ENCODE measurements at places on chromosomes 7 and 10.

DNA sequence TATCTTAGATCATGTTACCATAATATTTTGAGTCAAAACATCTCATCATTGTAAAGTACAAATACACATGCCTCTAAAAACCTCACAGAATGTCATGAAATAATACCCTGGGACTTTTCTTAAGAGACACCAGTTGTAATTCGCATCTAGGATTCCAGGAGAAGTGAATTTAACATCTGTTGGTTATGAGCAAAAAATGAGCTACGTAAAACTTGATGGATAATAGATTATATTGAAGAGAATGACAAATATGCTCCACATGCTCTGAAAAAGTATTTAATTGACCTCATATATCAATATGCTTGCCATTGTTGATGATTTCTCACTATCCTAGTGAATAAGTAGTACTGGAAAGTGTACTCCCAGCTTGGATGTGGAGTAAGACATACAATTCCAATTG, 227.0 kb downstream of the BBS9 start:
- no peak for DNase-seq

DNA sequence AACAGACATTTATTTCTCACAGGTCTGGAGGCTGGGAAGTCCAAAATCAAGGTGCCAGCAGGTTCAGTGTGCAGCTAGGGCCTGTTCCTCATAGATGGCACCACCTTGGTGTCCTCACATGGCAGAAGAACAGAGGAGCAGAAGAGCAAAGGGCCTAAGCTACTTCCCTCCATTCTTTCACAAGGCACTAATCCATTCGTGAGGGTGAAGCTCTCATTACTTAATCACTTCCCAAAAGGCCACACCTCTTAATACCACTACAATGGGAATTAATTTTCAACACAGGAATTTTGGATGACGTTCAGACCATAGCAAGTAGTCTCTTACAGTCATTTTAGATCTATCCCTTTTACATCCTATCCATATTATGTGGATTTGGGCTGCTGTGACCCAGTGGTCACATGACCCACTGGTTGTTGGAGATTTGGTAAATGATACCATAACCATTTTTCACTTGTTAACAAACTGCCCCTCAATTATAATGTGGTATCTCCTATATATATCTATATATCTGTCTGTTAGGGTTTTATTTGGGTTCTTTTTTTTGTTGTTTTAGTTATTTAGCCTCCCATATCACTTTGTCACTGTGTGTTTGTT, 63.4 kb downstream of the BBS9 start:
- DNase-seq, result no peak

DNA sequence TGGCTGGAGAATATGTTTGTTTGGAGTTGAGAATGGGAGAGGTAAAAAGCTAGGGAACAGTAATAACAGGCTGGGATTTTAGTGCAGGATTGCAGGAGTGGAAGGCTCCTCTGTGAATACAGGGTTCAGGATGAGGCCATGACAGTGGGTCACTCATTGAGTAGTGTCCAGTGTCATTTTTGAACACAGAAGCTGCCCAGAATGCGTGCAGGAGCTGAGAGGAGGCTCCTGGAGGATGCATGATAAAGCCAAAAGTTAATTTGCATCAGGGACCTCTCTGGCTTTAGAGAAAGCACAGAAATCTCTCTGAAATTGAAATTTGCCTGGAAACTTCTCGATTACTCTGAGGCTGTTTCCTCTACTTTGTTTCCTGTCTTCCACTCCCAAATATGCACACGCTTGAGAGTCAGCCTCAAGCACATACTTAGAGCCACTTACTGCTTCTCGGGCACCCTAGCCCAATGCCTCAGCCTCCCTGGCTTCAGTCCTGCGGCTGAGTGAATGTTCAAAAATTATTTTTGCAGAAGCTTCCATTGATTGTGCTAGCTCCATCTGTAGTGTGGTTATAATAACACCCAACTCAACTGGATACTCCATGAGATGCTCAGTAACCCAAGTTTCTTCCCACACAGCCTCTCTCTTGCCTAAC, 1.8 kb upstream of the GALNT17 start:
- no peak for DNase-seq

DNA sequence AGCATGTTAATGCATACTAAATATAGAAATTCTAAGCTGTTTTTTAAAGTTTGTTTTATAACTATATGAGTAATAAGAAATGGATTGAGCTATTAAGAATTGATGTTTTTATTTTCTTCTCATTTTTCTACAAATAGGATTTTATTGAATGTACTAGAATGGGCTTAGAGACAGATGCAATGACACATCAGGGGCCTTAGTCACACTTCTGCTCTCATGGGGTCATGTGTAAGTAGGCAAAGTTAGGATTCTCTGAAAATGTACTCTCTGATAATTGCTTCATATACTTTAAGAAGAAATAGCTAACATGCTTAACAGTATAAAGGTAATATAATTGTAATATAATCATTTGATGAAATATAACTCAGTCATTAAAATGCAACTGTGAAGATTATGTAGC, 154.6 kb downstream of the ZNF438 start:
- DNase-seq, result no peak

DNA sequence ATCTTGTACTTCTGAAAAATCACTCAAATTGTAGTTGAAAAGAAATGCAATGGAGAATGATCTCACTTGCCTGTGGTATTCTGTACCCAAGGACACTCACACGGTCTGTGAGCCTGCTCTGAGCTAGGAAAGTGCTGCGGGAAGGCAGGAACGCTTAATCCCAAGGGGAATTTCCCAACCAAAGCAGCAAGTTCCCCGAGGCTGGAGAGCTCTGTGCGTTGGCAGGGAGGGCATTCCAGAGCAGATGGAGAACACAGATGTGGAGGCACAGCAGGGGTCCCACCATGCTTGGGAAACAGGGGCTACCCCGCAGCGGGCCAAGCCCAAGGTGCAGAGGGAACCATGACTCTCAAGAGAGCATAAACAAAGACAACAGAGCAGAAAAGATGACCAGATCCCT, 13.6 kb downstream of the SVIL start:
- no peak for DNase-seq

DNA sequence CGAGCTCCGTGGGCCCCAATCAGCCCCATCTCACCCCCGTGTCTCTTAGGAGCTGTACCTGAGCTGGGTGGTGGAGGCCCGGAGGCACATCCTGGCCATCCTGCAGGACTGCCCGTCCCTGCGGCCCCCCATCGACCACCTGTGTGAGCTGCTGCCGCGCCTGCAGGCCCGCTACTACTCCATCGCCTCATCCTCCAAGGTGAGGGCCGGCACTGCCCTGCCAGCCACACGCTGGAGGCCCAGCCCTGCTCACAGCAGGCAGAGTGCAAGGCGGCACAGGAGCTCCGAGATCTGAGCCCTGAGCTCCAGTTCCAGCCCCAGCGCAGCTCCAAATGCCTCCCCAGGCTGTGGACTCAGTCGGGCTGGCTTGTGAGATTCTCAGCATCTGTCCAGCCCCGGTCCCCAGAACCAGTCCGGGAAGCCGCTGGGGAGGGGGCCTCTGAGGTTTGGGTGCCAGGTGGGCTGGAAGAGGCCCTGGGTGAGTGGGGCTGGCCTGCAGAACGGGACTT, 9.3 kb downstream of the TMEM120A start:
- peak; percentile 43 for DNase-seq

DNA sequence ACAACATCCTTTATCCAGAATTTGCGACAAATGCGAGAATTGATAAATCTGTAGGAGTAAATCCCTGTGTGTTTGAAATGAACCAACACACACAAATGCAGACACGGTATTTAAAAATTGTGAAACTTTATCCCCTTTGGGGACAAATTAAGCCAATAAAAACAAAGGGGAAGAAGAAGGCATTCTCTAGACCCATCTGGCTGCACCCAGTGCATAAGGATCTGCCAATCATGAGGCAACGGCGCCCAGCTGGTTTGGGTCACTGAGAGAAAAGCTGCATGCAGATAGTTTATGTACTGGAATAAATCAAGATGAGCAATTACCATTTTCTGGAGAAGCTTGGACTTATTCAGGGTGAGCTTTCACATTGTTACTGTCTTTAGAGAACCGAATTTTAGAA, 45.7 kb downstream of the VAX1 start:
- DNase-seq, result no peak

GRCh38 chr7:151025924-151026671, 1.8 kb upstream of the ATG9B start:
- no peak for DNase-seq

- no peak for DNase-seq
These were observed 5.2 kb downstream of the CALN1 start for GRCh38 chr7:72406820-72407403.

DNA sequence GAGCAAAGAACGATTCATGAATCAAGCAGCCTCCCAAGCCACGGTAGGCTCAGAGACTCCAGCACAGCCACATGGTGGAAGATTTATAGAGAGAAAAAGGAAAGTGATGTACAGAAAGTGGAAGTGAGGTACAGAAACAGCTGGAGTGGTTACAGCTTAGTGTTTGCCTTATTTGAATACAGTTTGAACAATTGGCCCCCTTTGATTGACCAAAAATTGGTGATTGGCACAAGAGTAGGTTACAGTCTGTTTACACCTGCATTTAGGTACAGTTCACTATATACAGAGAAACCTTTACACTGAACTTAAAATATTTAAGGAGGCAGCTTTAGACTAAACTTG, 136.4 kb upstream of the ASAH2 start:
- no peak for DNase-seq

DNA sequence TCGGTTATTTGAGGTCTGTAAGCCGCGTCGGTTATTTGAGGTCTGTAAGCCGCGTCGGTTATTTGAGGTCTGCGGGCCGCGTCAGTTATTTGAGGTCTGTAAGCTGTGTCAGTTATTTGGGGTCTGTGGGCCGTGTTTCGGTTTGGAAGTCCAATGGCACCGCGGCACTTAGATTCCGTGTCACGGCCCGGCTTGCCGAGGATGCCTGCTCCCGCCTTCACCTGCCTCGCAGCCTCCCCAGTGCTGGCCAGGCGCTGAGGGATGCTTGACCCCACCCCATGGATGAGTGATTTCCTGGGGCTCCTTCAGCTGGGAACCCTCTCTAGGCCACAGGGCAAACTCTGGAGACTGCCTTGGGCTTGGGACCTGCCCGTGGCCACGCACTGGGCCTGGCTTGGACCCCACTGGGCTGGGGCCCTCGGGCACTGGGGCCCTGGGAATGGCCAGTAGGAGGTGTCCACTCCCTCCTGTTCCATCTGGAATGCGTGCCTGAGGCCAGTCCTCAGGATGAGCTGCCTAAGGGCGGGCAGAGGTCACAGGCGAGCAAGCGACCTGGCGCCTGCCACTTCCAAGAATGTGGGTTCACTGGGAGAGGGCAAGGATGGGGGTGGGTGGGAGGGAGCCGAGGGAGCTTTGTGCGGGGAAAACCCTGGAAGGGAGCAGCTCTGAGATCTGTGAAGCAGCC, 25.6 kb downstream of the ADGRA1 start:
- no peak for DNase-seq

- no peak for DNase-seq
These were observed 154.5 kb downstream of the SLC25A13 start for GRCh38 chr7:96167424-96167823.

DNA sequence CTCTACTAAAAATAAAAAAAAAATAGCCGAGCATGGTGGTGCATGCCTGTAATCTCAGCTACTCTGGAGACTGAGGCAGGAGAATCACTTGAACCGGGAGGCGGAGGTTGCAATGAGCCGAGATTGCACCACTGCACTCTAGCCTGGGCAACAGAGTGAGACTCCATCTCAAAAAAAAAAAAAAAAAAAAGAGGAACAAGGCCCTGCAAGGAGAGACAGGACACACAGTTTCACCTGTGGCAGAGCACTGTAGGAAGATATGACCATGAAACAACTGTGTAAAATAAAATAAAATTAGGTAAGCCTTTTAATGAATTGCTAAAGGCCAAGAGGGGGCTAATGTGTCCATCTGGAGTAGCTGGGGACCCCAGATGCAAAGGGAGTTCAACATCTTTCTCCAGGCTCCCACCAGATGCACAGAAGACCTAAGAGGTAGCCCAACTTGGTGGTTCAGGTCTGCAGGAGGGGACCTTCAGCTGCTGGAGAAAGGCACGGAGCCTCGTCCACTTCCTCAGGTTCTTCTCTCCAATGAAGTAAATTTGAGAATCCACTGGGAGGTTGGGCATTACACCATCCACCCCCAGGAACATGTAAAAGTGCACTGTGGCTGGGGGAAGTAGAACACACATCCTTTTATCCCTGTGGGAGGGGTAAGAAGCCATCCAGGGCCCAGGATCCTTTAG, 12.7 kb downstream of the PPIF start:
- DNase-seq, result peak; percentile 13

- DNase-seq, result no peak
These were observed 9.2 kb upstream of the GSAP start for GRCh38 chr7:77425101-77426051.

DNA sequence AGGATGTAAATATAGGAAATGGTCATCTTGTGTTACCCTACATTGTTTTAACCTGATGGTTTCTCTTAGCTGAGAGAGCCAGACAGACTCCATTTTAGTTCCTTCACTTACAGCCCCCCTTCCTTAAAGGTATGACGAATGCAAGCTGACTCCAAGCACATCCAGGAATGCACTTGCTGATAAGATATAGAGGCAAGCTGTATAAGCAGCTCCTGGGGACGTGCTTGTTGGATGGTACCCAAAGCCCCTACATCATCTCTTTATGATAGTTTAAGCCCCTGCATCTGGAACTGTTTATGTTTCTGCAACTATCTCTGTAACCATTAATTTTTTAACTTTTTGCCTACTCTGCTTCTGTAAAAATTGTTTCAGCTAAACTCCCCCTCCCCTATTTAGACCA, 41.7 kb downstream of the ZNF25 start:
- DNase-seq, result no peak

DNA sequence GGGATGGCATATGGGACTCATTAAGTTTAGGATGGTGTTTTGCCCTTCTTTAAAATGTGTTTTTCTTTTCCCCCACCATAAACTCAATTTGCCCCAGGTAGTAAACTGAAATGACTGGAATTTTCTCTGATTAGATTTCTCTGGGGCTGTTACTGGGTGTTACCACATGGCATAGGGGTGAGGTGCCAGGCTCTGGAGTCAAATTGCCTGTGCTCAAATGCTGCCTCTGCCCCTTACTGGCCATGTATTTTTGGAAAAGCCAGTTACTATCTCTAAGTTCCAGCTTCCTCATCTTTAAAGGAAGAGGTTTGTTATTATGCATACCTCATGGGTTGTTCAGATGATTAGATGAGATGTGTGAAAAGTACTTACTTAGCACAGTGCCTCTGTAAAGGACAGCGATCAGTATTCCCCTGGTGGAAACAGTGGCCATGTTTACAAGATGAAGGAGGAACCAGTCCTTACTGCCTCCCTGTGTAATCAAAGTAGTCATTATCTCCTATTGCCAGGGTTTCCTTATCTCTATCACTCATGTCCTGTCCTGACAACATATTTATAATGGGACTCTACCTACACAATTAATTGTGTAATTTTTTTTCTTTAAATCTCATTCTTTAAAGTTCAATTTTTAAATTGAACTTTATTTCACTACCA, 352.0 kb downstream of the KCNMA1 start:
- DNase-seq, result no peak

GRCh38 chr10:73117976-73118743, 7.9 kb downstream of the NUDT13 start:
- DNase-seq, result no peak

- no peak for DNase-seq
These were observed 414.6 kb upstream of the NPVF start for GRCh38 chr7:25642849-25643248.

GRCh38 chr7:45048748-45049147, 40.0 kb downstream of the NACAD start:
- no peak for DNase-seq

- DNase-seq, result no peak
These were observed 311.7 kb upstream of the KIAA1217 start for GRCh38 chr10:23897267-23897666.

GRCh38 chr7:92768501-92769393, 67.6 kb downstream of the CDK6 start:
- DNase-seq, result no peak

- DNase-seq, result no peak
These were observed 147.1 kb upstream of the MYO3A start for GRCh38 chr10:25786899-25787298.

GRCh38 chr10:129004398-129004797, 462.6 kb upstream of the MGMT start:
- no peak for DNase-seq

Data from aorta (tissue), 5 donors.